Right renal cortex interstitium (tissue), 3 donors: ENCODE measurements at places on chromosomes 1 and 21. TPM values are rescaled to one million over a fixed set of nuclear protein-coding genes. Genes with fewer than 3 reads are reported as not detected.

DNA sequence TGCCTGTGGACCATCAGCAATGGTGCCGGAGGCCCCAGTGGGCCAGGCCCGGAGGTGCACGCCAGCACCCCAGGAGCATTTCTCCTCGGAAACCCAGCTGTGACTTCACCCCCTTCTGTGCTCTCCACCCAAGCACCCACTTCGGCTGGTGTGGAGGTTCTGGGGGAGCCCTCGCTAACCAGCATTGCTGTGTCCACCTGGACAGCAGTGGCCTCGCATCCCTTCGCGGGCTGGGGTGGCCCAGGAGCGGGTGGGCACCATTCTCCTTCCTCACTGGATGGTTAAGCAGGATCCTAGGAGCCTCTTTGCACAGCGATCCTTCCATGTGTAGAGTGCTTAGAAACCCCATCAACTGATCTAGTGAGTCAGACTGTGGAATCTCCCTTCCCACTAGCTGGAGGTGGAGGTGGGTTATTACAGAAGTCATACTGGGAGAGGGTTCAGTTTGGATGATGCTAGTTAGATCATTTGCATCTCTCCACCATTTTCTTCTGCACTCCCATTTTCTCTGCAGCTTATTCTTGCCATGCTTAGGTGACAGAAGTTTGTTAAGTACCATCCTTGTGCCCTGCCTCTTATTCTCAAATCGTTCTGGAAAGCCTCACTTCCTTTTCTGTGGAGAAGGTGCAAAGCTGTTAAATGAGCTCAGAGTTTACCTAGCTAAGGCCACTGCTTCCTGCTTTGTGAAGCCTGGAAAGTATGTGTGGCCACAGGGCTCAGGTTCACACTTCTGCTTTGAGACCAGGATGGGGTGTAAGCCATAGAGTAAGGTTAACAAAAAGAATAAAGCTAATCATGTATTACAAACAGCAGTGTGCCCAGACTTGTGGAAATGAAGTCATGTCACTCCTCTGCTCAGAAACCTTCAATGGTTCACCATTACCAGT is 32.3 kb downstream of the TBX19 start:
- DNase-seq: no peak

DNA sequence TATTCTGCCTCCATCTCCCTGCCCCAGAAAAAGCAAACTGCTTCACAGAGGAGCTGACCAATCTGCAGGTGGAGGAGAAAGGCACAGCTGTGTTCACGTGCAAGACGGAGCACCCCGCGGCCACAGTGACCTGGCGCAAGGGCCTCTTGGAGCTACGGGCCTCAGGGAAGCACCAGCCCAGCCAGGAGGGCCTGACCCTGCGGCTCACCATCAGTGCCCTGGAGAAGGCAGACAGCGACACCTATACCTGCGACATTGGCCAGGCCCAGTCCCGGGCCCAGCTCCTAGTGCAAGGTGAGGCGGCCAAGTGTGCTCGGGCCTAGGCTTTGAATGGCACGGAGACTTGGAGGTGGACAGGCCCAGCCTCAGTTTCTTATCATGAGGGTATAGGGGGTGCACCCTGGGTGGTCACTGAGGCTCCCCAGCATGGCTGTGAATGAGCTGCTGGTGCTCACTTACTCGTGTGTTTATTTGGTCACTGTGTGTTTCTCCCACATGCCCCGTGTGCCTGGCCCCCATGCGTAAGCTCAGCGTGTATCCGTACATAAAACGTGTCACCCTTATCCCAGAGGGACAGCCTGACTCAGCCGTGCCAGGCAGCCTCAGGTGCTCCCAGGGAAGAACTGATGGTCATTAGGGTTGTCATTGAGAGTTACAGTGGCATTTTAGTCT is 75.8 kb downstream of the OBSCN start:
- DNase-seq: no peak

DNA sequence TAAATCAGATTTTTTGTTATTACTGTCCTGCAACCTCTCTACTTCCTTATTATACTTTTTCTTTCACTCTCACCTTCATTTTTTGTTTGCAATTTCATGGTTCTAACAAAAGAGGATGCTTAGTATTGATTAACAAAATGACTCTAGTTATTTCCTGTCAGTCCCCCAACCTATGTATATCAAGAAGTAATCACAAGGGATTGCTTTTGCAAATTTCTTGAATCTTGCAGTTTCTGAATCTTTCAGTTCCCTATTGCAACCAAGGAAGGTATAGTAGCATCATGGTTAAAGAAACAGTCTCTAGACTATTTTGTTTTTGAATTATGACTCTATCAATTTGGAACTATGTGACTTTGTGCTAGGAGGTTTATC is 446.9 kb downstream of the NEGR1 start:
- no peak for DNase-seq

- DNase-seq: no peak
Measured at GRCh38 chr1:43271186-43272118, 1.7 kb downstream of the TMEM125 start.

GRCh38 chr1:229087339-229087738 is 183.6 kb upstream of the RAB4A start:
- DNase-seq: no peak

GRCh38 chr1:19057182-19057779 is 100.8 kb upstream of the IFFO2 start:
- no peak for DNase-seq

GRCh38 chr1:43348343-43348808 is 10.4 kb upstream of the CDC20 start:
- no peak for DNase-seq

DNA sequence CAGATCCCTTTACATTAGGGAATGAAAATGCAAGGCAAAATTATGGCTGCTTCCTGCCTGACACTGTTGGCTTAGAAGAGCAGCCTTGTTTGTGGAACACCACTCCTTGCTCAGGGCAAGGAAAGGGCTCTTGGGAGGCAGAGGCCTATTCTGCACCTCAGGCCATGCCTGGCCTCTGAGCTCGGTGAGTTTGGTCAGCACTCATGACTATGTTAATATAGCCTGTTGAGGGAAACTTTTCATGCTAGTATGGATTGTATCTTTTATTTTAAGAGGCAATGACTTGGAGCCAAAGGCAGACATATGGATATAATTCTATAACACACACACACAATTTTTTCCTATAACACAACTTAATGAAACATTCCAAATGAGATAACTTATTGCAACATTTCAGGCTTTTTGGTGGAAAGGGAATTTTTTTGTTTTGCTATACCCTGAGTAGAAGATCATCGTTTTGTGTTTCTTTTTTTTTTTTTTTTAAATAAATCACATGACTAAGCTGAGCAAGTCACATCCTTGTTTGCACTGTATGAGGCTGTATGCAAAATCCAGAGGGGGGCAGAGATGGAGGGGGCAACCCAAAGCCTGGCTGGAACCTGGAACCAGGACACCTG is 5.6 kb upstream of the YRDC start:
- no peak for DNase-seq

DNA sequence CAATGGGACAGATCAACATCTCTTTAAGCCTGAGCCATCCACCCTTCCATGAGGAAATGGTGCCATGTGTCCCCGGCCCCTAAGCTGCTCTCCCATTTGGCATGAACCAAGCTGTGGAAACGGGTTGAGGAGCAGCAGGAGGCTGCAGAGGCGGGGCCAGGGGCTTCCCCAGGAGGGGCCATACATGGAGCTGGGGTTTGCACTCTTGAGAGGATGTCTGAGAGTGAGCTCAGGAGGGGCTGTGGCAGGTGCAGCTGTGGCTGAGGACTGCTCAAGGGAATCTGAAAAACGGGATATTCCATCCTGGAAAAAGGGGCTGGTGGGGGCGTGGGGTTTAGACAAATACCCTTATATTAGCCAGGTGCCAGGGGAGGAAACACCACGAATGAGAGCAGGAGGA is 7.1 kb upstream of the CLEC20A start:
- no peak for DNase-seq

GRCh38 chr1:16128338-16128741 is 27.5 kb downstream of the EPHA2 start:
- DNase-seq: no peak

DNA sequence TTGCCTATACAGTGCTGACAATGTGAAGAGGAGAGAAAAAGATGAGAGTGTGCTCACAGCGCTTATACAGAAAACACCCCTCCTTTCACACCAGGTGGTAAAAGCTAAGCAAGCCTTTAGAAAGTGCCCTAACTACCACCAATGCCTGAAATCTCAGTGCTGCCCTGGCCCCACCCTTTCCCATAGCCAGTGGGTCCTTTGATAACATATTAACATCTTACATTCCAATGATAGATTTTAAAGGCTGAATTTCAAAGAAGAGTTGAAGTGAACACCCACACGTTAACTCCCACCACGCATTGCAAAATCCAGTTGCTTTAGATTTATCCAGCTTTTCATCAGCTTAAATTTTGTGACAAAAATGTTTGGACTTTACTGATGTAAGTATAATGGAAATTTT is 58.1 kb upstream of the SSX2IP start:
- no peak for DNase-seq

Gene CRYBG2
- 1.0 TPM for polyA plus RNA-seq

Gene FCRL1
- polyA plus RNA-seq: 0.11 TPM

Gene TLR5
- 5.3 TPM for polyA plus RNA-seq

Gene AK4
- 68.6 TPM for polyA plus RNA-seq

Gene CYP4Z1
- 0.24 TPM for polyA plus RNA-seq

Gene MAEL
- polyA plus RNA-seq: 2.6 TPM

Gene BTBD19
- polyA plus RNA-seq: 7.4 TPM

Gene ALDH4A1
- polyA plus RNA-seq: 61.3 TPM
